ENCODE measurements at places on chromosomes 7 and 10. TPM values are rescaled to one million over a fixed set of nuclear protein-coding genes. Genes with fewer than 3 reads are reported as not detected.

DNA sequence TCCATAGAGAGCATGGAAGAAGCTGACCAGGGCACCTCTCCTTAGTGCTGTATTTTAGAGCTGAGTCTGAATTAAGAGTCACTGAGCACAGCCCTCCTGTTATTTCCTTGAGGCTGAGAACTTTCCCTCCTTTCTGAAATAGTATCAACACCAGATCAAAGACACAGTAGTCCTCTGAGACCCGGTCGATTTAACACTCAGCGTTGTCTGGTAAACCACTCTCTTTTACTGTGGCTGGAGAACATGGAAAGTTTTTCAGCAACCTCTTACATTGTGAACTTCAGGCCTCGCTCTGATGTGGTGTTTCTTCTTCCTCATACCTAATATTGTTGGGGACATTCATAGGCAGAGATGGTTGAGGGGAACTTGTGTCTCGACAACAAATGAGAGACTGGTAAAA is 202.0 kb upstream of the MTPN start:
- no peak for DNase-seq

- DNase-seq: no peak
Observed at GRCh38 chr7:94062372-94062771, 58.2 kb upstream of the BET1 start.

DNA sequence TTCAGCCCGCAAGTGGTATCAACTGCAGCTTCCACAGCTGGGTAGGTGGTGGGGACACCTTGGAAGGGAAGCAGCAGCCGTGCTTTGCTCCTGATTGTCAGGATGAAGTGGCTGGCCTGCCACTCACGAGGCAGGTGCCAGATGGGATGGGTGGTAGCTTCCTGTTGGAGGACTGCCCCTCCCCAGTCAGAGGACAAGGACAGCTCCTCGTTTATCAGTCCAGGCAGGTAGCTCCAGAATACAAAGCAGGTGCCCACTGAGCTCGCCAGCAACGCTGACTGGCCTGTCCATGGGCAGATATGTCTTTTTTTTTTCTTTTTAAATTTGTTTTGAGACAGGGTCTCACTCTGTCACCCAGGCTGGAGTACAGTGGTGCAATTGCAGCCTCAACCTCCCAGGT is 431.3 kb downstream of the GALNT17 start:
- DNase-seq: no peak

GRCh38 chr7:117875566-117875965 is 2.3 kb upstream of the CTTNBP2 start:
- DNase-seq: no peak

GRCh38 chr10:1287487-1287886 is 231.3 kb downstream of the WDR37 start:
- no peak for DNase-seq

DNA sequence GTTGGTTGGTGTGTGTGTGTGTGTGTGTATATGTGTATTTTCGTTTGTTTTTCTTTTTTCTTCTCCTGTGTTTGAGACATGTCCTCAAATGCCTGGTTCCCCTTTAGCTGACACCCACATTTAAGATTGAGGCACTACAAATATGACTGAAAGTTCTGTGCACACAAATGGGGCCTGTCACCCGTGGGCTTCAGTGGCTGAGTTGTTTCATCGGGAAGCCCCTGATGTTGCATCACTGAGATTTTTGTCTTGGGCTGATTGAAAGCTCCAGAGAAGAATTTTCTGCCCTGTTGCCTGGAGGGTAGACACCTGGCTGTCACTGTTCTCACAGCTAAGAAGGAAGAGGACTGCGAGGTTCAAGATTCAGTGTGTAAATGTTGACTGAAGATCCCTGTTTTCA is 283.8 kb upstream of the C7orf33 start:
- no peak for DNase-seq

DNA sequence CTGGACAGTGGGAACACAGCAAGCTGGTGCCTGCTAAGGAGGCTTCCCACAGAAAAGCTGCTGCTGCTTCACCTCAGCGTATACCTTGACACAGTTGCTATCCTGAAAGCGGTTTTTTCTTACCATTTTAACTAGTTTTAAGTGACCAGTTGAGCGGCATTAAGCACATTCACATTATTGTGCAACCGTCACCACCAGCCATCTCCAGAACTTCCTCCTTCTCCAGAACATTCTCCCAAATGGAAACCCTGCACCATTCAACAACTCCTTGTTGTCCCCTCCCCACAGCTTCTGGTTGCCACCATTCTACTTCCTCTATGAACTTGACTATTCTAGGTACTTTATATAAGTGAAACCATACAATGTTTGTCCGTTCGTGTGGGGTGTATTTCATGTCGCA is 169.9 kb downstream of the SNX10 start:
- no peak for DNase-seq

DNA sequence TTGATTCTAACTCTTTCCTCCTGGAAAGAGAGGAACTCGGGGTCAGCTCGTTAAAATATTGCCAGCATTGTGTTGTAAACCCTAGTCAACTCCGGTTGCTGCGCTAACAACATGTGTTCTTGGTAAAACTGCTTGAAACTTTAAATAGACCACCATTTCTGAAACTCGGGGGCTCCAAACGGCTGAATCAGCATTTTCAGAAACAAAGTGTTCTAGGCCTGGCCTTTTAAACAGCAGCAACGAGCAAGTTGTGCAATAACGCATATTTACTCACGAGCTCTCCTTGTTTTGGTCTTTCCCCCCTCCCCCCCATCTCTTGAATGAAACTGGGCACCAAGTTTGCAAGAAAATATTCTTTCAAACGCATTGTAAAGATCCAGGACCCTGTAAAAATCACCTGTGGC is 9.2 kb upstream of the GRB10 start:
- DNase-seq: peak; percentile 58

- DNase-seq: peak; percentile 21
Observed at GRCh38 chr7:99031496-99031895, 112.4 kb downstream of the SMURF1 start.

DNA sequence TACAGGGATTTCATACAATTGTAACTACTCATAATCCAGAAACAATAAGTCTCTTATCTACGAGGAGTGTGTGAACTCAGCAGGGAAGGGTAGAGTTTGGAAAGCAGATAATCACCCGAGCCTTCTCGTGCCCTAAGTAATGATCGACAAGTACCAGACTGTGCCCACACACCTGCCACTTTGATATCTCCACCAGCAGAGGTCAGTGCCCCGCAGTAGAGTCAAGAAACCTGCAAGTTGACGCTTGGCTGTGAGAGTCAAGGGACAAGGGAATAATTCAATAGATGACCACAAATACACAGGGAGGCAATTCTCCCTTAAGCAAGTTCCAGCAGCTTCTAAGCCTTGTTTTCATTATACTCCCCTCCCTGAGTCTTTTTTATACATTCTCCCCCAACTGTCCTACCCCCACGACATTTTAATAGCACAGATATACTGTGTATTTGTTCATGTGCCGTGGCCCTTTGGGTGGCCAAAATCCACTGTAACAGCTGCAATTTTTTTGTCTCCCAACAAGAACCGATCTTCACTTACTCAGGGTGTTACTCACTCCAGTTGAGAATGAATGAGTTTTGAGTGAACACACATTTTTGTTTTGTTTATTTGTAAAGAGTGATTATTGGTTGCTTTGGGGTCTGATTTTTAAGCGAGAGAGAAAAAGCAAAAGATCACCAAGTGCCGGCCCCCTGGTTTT is 106.9 kb upstream of the RHEB start:
- no peak for DNase-seq

- no peak for DNase-seq
Observed at GRCh38 chr7:80771523-80771922, 133.1 kb downstream of the CD36 start.

GRCh38 chr10:98920807-98921206 is 314.8 kb downstream of the HPSE2 start:
- no peak for DNase-seq

GRCh38 chr7:92095380-92095779 is 38.9 kb downstream of the CYP51A1 start:
- DNase-seq: no peak

DNA sequence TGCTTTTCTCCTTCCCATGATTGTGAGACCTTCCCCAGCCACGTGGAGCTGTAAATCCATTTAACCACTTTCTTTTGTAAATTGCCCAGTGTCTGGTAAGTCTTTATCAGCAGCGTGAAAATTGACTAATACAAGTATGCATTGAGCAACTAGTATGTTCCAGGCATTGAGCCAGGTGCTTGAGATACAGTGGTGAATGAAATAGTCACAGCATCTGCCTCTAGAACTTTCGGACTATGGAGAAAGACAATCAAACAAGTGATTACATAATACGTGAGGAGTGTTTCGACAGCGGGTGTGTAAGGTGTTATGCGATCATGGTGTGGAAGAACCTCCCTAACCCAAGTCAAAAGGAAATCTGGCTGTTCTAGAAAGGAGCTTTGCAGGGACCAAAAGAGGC is 21.6 kb upstream of the NUP205 start:
- no peak for DNase-seq

GRCh38 chr10:101974091-101974971 is 81.6 kb downstream of the ARMH3 start:
- no peak for DNase-seq

DNA sequence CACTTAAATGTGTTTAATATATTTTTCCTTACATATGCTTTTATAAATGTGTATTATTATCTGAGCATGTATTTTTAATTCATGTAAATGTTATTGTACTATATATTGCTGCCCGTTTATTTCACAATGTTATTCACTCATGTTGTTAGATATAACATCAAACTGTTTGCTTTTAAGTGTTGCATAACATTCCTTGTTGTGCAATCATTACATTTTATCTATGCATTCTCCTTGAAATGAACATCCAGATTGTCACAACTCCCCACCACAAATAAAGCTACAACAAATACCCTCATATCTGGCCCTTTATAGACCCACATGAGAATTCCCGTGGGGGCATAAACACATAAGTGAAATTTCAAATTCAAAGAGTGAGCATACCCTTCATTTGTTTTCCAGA is 264.2 kb downstream of the HPSE2 start:
- DNase-seq: no peak

GRCh38 chr10:22333167-22333974 is 11.9 kb upstream of the SPAG6 start:
- no peak for DNase-seq

GRCh38 chr7:49669692-49670260 is 103.7 kb upstream of the VWC2 start:
- no peak for DNase-seq

GRCh38 chr10:88975377-88975720 is 15.2 kb upstream of the FAS start:
- DNase-seq: no peak

DNA sequence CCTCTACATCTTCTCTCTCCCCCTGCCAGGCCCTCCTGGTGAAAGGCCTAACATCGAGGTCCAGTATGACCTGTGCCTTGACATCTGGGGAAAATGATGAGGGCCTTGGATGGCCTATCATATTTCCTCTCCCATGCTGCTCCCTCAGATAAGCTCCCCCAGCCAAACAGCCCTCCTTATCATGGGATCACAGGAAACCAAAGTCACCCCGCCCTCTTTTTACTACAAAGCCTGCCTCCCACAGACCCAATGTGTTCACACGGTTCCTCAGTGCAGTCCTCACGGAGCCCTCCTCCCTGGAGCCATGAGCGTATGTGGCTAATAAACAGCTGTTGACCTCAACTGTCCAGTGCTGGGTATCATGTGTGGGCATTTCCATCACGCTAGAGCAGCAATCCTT is 32.0 kb downstream of the C10orf90 start:
- DNase-seq: no peak

- DNase-seq: no peak
Observed at GRCh38 chr7:132261327-132262159, 314.7 kb downstream of the PLXNA4 start.

CALU gene
- 27.5 TPM for total RNA-seq

TEX36 gene
- not detected for total RNA-seq

HOXA4 gene
- 0.43 TPM for total RNA-seq

RARRES2 gene
- 852 TPM for total RNA-seq

JCAD gene
- total RNA-seq: 4.2 TPM

Measured in left lobe of liver (tissue), 2 donors.